Stimulated activated CD4-positive, alpha-beta T cell treated with anti-CD3 and anti-CD28 coated beads, Interleukin-4, amount 100 ng/mL, for 4 hours (primary cell): ENCODE measurements at places on chromosomes 16 and 17.

DNA sequence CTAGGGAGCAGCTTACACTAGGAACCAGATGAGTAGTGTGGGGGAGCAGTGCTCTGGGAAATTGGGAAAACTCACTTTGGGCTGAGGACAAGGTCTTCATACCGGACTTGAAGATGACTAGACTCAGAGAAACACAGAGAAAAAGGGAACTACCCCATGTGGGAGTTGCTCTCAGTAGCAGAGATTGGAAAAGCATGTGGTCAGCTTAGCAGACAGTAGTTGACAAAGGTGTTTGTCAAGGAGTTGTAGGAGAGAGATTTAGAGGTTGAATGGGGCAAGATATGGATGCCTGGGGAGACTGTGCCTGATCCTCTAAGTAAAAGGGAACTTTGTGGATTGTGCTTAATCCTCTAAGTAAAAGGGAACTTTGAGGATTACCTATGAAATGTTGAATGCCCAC is 194.5 kb upstream of the COX10 start:
- DNase-seq = no peak

DNA sequence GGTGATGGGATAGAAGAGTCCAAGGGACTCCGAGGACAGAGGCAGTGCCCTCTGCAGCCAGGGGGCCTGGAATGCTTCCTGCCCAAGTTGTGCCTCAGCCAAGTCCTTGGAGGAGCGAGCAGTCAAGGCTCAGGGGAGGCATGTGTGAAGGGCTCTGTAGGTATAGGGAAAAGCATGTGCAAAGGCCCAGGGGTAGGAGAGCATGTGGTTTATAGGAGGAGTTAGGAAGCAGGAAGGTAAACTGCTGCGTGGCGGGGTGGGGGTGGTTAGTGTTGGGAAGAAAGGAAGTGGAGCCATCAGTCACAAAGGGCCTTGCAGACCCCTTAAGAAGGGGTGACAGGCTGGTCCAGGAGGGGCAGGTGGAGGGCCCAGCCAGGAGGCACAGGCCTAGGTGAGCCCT is 7.2 kb downstream of the POLR3E start:
- no peak for DNase-seq

- no peak for DNase-seq
Measured at GRCh38 chr16:89007371-89008249, 30.6 kb upstream of the CBFA2T3 start.

DNA sequence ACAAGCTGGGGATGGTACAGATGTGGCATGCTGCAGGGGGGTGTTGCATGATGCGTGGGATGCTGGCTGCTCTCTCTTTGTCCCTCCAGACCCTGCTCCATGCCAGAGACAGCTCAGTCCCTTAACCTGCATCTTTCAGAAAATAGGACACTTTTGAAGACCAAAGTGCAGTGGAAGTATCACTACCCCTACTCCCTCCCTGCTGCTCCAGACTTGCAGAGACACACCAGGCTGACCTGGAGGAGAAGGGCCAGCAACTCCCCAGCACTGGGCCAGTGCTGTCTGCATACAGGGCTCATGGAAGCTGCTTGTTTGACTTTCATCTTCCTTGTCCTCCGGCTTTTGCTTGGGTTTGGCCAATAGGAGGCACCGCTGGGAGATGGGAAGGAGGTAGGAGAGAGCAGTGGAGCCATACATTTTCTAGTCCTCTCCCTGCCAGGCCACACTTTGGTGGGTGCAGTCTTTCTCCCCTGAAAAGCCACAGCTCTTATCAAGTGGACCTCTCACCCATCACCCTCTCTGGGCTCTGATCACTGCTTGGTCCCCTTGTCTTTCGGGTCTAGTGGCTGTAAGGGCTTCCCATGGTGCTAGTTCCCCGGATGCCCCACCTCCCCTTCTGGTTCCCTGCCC is 46.1 kb upstream of the NKD1 start:
- DNase-seq = no peak
